ENCODE measurements at places on chromosomes 5 and 9.

DNA sequence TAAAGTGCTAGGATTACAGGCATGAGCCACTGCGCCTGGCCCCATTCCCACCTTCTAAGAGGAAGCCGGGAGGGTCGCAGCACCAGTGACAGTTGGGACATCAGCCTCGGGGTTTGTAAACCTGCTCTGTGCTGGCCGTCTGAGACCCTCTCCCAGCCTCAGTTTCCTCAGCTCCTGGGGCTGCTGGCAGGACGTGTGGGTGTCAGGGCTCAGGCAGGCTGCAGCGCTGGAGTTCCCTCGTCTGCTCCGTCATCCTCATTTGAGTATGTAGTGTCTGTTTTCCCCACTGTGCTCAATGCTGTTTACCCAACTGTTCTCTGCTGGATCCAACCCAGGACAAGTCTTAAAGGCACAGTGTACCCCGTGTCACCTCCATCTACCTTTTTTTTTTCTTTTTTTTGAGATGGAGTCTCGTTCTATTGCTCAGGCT is 2.0 kb upstream of the NINJ1 start:
- peak; percentile 38 for DNase-seq

GRCh38 chr9:81390792-81391456 is 298.4 kb downstream of the TLE1 start:
- no peak for DNase-seq

GRCh38 chr9:99257723-99258389 is 35.8 kb downstream of the SEC61B start:
- no peak for DNase-seq

- no peak for DNase-seq
Observed at GRCh38 chr5:1119312-1119831, 7.5 kb upstream of the SLC12A7 start.

- no peak for DNase-seq
Observed at GRCh38 chr5:1310118-1310517, 15.2 kb upstream of the TERT start.

DNA sequence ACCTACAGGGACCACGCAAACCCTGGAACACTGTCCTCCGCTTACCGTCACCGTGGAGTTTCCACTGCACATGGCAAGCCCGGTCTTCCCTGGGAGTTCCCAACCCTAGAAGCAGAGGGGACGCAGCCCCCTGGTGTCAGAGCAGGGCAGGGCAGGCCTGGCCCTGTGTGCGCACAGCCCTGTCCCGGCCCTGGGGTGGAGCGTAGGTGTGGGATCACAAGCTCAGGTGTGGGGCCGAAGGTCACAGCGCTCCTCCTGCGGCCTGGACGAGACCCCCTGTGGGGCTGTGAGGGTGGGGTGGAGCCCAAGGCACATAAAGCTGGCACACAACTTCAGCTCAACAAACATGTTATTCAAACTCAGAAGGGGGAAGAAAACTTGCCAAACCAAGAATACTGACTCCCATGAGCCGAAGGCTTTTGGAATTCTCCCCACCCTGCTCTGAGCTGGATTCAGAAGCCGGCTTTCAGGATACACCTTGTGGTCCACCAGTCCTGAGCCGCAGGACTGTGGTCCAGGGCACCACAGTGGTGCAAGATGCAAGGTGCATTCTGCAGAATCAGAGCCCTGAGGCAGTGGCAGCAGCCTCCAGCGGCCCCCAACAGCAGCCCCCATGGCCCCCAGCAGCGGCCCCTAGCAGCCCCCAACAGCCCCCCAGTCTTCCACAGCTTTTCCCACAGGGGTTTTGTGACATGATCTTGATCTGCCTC is 11.8 kb upstream of the EXOC3 start:
- DNase-seq, result peak; percentile 60

All from activated CD8-positive, alpha-beta memory T cell treated with anti-CD3 and anti-CD28 coated beads, Interleukin-2, amount 10 ng/mL, durations not matched to agents 7 days and 5 days (primary cell).